ENCODE measurements at places on chromosomes 6 and 20. TPM values are rescaled to one million over a fixed set of nuclear protein-coding genes. Genes with fewer than 3 reads are reported as not detected.
A peak's percentile ranks its signal among the peaks of the same experiment; 100 is the strongest.

- DNase-seq = no peak
Measured at GRCh38 chr20:58899512-58899911, 47.0 kb downstream of the GNAS start.

DNA sequence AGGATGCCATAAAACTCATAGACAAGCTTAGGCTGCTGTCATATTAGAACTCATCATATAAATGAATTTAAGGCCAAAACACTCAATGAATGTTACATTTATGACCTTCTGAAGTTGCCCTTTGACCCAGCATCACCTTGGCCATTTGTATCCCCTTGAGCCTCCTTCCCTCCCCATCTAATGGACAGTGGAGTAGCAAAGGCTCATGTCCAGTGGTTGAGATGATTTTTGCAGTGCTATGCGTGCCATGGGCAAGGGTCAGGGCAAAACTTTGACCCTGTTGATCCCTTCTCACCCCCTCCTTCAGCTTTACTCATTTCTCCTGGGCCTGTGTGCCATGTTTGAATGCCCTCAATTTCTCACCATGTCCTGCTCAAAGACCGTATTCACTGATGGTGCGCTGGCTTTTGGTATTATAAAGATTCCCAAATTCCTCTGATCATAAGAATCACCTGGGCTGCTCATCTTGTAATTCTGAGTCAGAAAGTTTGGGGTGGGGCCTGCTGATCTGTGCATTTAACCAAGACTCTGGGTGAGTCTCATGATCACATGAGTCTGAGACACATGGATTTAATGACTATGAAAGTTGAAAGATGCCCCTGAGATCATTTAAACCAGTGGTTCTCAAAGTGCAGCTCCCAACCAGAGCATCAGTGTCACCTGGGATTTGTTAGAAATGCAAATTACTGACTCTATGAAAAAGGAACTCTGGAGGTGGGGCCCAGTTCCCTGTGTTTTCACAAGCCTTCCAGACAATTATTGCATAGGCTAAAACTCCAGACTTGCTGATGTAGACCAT lies 57.5 kb upstream of the IL20RA start:
- no peak for DNase-seq

- DNase-seq = no peak
Measured at GRCh38 chr20:44997171-44997570, 30.9 kb downstream of the STK4 start.

GRCh38 chr20:54065601-54066038 lies 4.8 kb downstream of the BCAS1 start:
- DNase-seq = no peak

- peak; percentile 57 for DNase-seq
Measured at GRCh38 chr6:25652007-25652515, at the start of gene SCGN. SCGN (plus strand) TSS chr6:25652215; CDS start chr6:25652404, 189 bp downstream.

Gene OR5V1
- total RNA-seq = not detected

Gene ZBTB12
- 3.8 TPM for total RNA-seq

DNA sequence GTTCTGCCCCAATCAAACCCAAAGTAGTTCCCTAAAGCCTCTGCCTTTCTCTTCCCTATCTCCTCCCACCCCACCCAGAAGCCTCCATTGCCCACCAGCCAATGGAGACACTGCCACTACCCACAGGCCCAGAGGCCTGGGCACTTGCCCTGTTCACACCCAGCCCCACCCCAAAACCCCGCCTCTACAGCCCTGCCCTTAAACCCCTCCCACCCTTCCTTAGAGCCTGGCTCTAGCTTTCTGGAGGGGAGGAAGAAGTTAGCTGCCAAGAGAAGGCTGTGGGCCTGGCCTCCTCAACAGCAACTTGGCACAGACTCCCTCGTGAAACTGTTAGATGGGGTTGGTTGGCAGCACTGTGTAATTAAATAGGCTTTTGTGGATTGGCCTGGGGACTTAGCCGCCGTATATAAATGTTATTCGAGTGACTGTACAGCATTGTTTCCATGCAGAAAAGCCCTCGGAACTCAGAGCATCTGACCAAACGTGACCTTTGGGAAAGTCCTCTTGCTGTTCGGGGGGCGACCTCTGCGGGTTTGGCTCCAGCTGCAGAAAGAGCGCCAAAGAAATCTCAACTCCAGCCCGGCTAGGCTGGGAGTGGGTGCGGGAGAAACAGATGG lies 31.4 kb downstream of the COL11A2 start:
- DNase-seq = peak; percentile 97

DNA sequence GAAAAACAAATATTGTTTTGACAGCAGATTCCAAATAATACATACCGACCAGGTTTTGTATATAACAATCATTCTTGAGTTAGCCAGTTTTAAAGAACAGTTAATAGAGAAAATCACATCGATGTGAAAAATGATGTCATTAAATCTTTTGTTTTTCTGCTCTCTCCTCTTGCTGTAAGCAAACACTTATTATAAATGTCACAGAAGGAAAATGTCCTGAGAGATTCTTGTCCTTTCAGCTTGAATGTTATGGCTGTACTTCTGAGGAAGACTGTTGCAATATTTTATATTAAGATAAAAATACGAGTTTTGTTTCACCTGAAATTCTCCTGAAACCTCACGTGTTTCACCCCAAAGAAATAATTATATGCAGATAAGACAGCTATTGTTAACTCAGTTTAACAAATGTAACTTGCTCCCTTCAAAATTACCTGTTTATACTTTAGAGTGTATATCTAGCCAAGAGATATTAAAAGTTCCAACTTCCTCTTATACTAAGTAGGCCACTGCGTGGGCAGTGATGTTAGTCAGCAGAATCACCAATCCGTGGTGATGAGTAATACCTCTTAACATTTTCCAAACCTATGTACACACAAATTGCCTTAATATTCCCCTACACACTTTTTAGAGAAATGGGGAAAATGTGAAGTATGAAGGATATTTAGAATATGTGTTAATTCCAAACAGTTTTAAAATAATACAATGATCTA lies 1111.4 kb upstream of the CITED2 start:
- peak; percentile 84 for DNase-seq

Gene CSNK2A1
- total RNA-seq = 147 TPM

- DNase-seq = peak; percentile 66
Measured at GRCh38 chr6:44575644-44576043, 188.1 kb downstream of the CDC5L start.

Gene MATN4
- total RNA-seq = not detected

- peak; percentile 83 for DNase-seq
Measured at GRCh38 chr6:41895300-41896233, at the start of gene USP49. USP49 (minus strand) TSS chr6:41895375; CDS start chr6:41806983, 88,392 bp downstream.

- no peak for DNase-seq
Measured at GRCh38 chr20:41119614-41120561, 17.5 kb upstream of the PLCG1 start.

DNA sequence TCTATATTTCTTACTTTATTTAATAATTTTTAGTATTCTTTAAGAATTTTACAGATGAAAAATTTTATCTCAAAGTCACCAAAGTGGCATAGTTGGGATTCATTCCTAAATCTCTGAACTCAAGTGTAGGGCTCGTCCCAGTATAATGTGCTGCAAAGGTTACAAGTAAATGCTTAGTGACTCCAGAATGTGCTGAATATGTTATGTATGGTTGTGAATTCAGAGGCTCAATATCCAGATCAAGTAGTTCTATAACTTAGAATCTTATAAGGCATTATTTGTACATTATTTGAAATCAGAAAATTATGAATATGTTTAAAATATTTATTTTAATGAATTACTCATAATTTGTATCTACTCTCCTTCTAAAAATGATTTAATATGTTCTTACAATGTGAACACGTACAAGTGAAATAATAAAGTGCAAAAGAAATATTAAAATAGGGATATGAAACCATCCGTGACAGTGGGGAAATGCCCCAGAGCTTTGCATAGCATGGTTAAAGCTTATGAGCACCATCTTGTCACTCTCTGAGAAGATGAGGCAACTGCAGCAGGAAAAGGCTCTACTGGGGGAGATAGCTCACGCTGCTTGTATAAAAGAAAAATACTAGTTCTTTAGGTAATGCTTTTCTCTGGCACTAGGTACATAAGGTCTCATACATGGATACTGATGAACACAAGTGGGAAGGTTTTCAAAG lies 259.0 kb downstream of the FOXC1 start:
- DNase-seq = no peak

Gene GPSM3
- 0.90 TPM for total RNA-seq

DNA sequence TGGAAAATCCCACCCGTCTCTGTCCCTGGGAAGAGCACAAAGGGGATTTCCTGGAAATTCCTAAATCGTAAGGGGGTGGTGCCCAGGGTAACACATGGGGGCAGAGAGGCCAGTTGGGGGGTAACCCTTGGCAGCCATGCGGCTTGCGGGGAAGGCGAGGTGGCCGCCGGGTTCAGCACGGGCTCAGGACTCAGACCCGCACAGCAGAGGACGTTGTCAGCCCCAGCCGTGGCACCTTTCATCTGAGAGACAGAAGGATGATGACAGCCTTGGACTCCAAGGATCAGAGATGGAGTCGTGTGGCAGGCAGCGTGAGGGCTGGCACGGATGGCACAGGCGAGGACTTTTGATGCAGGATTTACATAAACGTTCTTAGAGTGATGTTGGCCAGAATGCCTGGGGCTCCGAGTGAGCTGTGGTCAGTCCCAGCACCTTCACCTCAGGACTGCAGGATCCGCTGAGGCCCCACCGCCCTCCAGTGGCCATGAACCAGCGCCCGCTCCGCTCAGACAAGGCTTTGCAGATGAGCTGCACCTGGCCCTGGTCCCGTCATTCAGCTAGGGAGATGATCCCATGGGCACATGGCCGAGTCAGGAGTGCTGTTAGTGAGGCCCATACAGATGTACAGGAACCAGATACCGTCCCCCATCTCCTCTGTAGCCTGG lies 190.3 kb downstream of the TAF4 start:
- DNase-seq = no peak

- DNase-seq = no peak
Measured at GRCh38 chr6:43673444-43674084, 14.0 kb downstream of the MRPS18A start.

GRCh38 chr6:166779963-166780683 lies 153.1 kb upstream of the RPS6KA2 start:
- DNase-seq = no peak

Gene FRS3
- 2.7 TPM for total RNA-seq

DNA sequence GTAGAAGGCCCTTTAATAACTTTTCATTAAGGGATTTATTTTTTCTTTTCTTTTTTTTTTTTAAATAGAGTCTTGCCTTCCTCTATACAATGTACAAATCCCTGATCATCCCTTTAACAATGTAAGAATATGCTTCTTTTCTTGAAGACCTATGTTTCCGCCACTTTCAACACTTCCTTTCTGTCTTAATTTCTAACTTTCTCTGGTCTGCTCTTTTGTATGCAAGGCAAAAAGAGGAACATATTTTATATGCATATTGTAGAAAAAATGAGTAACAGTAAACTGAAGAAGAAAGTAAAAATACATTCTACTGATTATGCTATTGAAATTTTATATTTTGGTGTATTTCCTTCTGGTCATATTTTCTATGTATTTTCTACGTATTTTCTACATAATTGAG lies 484.7 kb downstream of the TFAP2B start:
- DNase-seq = no peak

Gene PRRT1
- 0.41 TPM for total RNA-seq

GRCh38 chr20:61014491-61014890 lies 237.6 kb upstream of the CDH4 start:
- no peak for DNase-seq

DNA sequence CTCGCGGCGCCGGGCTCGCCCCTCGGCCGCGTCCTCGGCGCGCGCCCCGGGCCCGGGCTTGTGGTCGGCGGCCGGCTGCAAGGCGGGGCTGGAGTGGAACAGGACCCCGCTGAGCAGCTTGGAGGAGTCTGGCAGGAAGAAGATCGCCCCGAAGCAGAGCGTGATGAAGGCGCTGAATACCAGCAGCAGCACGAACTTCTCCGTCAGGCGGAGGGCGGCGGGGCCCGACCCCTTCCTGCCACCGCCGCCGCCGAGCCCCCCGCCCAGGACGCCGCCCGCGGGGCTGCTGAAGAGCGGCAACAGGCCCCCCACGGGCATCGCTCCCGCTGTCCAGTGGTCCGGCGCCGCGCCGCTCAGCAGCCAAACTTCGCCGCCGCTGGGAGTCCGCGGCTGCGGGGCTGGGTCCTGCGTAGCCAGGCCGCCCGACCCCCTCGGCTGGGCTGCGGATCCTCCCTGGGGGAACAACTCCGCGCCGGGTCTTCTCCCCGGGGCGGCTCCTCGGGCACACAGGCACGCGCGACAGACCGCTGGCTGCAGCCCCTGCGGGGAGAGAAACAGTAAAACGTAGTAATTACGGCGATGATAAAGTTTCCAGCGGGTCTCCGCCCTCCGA lies 707 bp downstream of the MAN1A1 start:
- peak; percentile 16 for DNase-seq

DNA sequence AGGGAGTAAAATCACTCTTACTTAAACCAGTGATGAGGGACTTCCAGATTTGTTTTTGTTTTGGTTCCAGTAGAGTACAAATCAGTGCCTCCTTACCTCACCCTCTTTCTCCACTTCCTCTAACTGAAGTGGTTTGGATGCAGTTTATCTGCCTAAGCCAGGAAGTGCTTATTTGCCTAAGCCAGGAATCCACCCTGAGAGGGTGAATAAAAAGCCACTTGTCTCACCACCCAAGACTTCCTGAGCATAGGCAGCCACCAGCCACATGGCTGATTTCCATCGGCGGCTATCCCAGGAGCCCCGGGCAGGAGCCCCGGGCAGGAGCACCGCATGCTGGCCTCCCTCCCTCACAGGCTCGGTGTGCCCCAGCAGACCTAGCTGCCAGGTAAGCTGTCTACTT lies 12.0 kb downstream of the LRP11 start:
- DNase-seq = peak; percentile 62

DNA sequence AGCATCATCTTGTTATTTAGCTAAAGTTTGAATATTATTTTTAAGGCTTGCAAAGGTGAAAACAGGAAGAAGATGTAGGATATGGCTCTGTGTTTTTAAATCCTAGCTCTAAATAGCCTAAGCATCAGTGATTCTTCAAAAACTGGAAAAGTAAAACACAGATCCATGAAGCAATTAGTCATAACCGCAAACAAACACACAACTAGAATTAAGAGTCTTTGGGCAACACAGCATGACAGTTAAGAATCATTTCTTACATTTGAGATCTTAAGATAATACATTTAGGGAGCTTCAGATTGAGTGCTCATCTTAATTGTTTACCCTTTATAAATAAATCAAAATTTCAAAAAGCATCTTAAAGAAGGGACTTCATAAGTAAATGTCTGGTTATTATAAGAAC lies 115.8 kb upstream of the MAP7 start:
- DNase-seq = no peak

GRCh38 chr6:151704383-151704782 lies 103.1 kb upstream of the ESR1 start:
- DNase-seq = no peak

Gene WFDC2
- total RNA-seq = not detected

GRCh38 chr6:152441902-152442301 lies 195.3 kb downstream of the SYNE1 start:
- no peak for DNase-seq

Gene ZSCAN23
- 12.0 TPM for total RNA-seq

Gene SH3BGRL2
- total RNA-seq = 6.6 TPM

- DNase-seq = no peak
Measured at GRCh38 chr20:41344477-41344876, 3.9 kb downstream of the LPIN3 start.

Gene NDRG3
- 23.1 TPM for total RNA-seq

DNA sequence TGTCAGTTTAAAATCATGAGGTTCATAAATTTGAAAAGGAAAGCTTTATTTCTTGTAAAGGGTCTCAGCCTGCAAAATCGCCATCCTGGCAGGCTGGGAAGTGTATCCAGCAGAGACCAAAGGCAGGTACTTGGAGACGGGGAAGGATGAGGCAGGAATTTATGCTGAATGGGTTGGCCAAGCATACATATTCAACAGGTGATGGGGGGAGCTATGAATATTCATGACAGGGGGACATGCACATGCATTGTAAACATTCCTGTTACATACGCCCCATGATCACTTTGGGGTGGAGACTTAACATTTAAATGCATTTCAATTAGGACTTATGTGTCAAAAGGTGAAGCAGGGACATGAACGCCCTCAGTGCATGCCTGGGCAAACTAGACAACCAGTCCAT lies 9.8 kb upstream of the SLC22A1 start:
- DNase-seq = no peak

Measured in fibroblast of the aortic adventitia (primary cell).